ENCODE measurements at places on chromosomes 1 and 21.

DNA sequence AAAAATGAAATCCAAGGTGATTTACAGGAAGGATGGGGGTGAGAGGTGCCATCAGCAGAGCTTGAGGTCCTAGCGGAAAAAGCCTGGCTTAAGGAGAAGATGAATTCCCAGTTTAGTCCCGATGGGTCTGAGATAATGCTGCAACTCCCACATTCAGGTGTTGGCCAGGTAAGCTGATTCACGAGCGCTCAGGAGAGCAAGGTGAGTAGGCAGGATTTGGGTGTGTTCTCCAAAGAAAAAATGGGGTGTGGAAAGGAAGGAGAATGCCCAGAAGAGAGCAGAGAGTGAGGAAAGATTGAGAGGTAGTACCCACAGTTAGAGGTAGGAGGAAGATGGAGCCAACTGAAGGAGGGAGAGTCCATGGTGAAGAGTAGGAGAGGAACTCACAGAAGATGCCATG is 12.5 kb downstream of the RIMS3 start:
- no peak for DNase-seq

DNA sequence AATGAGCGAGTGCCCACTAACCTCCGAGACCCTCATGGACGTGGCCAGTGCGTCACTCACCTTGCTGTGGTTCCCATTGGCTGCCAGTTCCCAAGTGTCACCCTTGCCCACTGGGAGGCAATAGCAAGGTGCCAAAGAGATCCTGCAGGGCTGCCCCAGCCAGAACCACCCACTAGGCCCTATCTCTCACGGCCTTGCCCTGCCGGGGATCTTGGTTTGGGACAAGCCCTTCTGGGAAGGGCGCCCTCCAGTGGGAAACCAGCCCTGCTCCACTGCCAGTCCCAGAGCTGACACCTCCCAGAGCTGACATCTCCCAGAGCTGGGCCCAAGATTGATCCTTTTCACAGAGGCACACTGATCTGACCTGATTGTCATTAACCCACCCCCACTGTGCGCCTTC is 2.1 kb upstream of the SELENON start:
- DNase-seq, result no peak

DNA sequence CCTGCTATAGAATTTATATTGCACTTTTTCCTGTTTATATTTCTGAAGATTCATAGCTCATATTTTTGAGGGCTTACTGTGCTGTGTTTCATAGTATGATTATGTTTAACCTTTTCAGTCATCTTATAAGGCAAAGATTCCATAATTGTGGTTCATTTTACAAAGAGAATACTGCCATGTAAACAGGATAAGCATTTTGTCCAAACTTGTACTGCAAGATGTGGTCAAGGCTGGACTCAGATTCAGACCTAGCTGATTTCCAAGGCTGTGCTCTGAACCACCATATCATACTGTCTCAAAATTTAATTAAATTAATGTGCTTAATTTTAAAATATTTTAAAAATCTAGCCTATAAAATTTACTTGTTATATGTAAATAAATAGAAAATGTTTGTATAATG is 31.4 kb downstream of the STXBP3 start:
- DNase-seq, result no peak

- DNase-seq, result no peak
These were observed 311.5 kb upstream of the DEPDC1 start for GRCh38 chr1:68808351-68808750.

DNA sequence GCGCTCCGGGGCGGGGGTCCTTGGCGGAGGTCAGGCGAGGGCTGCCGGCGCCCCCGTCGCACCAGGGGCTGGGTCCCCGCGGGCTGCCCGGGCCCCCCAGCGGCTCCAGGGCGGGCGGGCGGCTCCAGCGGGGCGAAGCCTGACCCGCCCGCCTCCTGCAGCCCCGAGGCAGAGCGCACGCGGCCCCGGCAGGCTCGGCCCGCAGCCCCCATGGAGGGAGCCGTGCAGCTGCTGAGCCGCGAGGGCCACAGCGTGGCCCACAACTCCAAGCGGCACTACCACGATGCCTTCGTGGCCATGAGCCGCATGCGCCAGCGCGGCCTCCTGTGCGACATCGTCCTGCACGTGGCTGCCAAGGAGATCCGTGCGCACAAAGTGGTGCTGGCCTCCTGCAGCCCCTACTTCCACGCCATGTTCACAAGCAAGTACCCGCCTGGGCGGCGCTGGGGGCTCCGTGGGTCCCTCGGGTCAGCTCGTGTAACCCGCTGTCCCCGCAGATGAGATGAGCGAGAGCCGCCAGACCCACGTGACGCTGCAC is 817 bp downstream of the KLHL17 start:
- no peak for DNase-seq

- DNase-seq, result no peak
These were observed 344.6 kb downstream of the RYR2 start for GRCh38 chr1:237386362-237387143.

DNA sequence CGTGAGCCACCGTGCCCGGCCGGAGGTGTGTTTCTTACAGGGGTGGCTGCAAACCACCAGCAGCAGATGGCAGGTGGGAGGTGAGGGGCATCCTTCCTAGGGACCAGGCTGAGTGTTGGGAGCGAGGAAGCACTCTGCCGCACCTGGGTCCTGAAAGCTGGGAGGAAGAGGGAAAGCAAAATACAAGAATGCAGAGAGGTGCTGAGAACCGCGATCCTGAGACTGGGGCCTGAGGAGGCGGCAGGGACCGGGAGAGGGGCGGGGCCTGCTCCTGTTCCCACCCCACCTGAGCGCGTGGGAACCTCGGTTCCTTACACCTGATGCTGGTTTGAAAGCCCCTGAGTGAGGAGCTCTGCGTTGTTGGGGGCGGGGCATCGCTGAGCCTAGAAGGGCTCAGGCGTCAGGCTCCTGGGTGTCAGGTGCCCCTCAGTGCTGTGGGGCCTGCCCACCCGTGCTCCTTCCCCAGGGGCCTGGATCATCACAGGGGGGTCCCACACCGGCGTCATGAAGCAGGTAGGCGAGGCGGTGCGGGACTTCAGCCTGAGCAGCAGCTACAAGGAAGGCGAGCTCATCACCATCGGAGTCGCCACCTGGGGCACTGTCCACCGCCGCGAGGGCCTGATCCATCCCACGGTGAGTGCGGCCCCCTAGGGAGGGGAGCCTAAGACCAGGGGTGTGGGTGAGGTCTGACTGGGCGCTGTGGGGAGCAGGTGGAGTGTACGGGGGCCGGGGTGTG is 15.5 kb downstream of the TRPM2 start:
- no peak for DNase-seq

GRCh38 chr1:229279242-229279641 is 8.3 kb downstream of the RAB4A start:
- DNase-seq, result no peak

DNA sequence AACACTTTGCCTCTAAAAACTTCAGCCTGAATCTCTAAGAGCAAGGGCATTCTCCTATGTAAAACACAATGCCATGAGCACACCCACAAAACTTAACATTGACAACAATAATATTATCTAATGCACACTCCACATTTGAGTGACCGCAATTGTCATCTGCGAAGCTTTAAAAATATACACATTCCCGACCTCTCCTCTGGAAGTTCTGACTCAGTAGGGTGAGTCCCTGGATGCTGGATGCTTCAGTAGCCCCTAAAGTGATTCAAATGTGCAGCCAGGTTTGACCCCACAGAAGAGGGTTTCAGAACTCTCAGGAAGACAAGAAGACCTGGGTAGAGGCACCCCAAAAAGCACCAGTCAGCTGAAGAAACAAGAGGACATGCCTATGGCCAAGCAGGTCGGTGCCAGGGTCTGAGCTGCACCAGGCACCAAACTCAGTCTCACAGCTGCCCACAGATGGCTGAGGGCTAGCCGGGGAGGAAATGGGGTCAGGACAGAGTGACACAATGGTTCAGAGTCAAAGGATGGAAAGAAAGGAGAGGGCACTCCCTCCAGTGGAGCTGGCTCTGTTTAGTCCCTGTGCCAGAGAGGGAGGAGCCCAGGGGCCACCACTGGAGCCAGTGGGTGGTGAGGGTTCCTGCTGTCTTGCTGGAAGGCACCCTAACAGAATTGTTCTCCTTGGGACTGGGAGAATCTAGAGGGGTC is 17.4 kb downstream of the PIK3C2B start:
- no peak for DNase-seq

DNA sequence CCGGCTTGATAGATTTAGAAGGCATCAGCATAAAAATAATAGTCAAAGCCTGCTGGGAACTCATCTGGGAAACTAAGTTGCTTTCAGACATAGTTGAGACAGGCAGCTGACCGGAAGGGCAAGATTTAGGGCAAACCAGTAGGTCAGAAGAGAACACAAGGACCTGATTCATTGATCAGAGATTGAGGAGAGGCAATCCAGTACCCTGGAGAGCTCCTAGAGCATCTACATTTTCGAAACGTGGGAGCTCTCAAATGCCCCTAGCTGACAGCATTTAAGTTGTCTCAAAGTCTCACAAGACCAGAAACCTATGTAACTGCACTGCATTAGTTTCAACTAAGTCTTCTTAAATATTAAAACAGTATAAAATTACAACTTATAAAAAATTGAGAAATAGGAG is 22.9 kb upstream of the MTF2 start:
- no peak for DNase-seq

GRCh38 chr1:229058111-229058561 is 212.8 kb upstream of the RAB4A start:
- DNase-seq, result peak; percentile 30

DNA sequence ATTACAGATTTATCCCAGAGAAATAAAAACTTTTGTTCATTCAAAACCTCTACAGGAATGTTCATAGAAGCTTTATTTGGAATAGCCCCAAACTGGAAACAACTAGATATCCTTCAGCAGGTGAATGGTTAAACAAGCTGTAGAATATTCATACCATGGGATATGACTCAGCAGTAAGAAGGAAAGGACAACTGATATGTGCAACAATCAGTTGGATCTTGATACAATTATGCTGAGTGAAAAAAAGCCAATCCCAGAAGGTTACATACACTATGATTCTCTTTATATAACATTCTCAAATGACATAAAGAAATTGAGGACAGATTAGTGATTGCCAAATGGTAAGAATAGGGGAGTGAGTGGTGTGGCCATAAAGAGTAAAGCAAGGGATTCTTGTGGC is 376.7 kb downstream of the S1PR1 start:
- no peak for DNase-seq

DNA sequence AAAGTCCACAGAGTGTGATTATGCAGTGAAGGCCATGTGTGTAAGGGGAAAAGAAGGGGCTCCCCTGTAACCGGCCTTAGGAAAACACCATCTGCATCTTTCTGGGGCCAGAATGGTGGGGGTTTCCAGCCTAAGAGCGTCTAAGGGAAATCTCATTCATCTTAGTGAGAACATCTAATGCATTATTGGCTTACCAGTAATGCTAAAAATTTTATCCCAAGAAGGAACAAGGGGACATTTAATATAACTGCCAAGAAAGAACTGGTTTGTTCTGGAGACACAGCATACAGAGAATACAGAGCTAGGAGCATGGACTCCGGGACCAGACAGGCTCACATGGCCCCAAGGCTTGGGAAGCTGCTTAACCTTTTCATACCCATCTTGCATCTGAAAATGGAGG is 58.3 kb upstream of the DSCAM start:
- DNase-seq, result no peak

GRCh38 chr1:97926017-97926708 is 5.3 kb upstream of the DPYD start:
- DNase-seq, result no peak

- no peak for DNase-seq
These were observed 41.6 kb upstream of the APP start for GRCh38 chr21:26212220-26212619.

- no peak for DNase-seq
These were observed 56.6 kb downstream of the OLIG1 start for GRCh38 chr21:33126569-33126968.

GRCh38 chr1:154578058-154578418 is 10.5 kb downstream of the CHRNB2 start:
- no peak for DNase-seq

DNA sequence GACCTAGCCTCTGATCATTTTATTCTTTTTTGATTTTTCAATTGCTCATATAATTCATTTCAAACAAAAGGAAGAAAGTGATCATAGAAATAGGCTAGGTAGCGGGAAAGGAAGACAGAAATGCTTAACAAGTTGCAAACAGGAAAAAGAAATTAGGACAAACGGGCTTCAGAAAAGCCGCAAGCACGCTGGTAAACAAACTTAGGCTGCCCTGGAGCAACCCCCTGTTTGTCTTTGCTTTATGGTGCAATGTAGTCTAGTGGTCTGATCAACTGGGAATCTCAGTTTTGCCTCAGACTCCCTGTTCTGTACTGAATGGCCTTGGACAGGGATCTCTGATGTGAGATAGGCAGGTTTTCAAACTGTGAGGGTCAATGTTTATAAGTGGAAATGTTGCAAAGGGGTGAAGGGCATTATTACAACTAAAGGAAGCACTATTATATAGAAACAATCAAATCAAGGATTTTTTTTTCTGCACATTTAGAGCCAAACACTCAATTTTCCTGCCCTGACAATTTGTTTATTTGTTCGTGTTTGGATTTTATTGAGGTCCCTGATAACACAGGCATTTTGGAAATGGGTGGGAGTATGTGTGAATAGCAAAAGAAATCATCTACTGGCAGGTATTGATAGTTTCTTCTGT is 146.8 kb upstream of the NRIP1 start:
- DNase-seq, result no peak

DNA sequence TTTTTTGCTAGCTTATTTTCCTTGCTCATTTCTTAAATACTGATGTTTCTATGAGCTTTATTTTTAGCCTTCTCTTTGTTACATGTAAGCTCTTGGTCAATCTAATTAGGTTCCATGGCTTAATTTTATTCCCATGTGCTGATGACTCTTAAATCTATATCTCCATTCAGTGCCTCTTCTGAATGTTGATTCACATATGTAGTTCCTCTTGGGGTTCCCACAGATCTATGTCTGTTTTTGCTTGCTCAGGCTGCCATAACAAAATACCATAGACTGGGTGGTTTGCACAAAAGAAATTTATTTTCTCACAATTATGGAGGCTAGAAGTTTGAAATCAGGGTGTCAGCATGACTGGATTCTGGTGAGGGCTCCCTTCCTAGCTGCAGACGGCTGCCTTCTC is 58.3 kb upstream of the PLA2G4A start:
- DNase-seq, result no peak

- DNase-seq, result no peak
These were observed 7.1 kb downstream of the PRRX1 start for GRCh38 chr1:170670802-170671628.

- DNase-seq, result no peak
These were observed 22.3 kb upstream of the SARS1 start for GRCh38 chr1:109191377-109191776.

Data from activated naive CD4-positive, alpha-beta T cell (primary cell).